ENCODE measurements at places on chromosomes 13 and 19.

DNA sequence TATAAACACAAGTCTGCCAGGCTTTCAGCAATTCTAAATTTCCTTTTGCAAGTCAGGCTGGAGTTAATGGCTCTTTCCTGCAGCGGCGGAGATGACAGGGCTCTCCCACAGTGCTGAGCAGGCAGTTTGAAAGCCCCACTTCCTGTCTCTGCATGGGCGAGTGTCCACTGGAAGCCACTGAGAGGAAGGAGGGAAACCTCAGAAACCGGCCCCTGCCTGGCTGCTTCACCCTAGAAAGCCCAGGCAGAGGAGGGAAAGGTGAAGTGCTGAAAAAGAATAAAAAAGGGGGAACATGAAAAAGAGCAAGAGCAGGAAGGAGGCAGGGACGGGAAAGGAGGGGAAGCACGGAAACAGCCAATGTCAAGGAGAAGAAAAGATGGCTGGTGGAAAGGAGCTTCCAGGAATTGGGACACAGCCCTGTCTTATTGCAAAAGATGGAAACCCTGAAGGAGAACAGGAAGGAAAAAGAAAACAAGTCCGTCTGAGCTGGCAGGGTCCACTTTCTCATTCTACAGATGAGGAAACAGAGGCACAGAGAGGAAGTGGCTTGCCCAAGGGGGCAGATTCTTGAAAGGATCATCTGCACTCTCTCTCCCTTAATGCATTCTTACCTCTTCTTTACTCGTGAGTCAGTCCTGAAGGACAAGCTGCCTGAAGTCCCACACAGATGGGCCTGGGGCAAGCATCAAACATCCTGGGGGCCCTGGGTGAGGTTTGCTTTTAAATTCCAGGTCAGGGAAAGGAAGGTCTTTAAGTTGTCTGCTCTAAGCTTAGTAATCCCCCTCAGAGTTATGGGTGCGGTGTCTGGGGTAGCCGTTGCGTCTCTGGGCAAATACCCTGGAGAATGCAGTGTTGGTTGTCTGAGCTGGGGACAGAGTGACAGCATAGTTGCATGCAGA, 38.8 kb upstream of the ALOX5AP start:
- DNase-seq = peak; percentile 2

DNA sequence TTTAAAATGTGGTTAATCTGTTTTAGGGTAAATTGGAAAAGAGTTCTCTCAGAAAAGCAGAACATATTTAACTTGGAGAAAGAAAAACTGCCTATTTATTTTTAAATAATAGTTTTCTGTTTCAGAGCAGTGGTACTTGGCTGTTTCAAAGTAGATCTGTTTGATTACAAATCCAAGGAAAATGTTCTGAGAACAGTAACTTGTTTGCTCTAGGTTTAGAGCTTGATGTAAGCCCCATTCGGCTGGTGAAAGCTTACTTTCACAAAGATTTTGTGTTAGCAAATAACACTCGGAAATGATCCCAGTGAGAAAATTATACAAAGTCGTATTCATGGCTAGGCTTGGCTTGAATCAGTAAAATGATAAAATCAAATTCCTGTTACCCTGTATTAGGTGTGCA, 395.8 kb upstream of the GPC6 start:
- no peak for DNase-seq

- DNase-seq = no peak
Measured at GRCh38 chr13:107907065-107907805, 308.1 kb downstream of the LIG4 start.

- peak; percentile 79 for DNase-seq
Measured at GRCh38 chr13:76799696-76800095, 86.5 kb downstream of the KCTD12 start.

- no peak for DNase-seq
Measured at GRCh38 chr19:44666852-44667556, 4.3 kb upstream of the CEACAM19 start.

DNA sequence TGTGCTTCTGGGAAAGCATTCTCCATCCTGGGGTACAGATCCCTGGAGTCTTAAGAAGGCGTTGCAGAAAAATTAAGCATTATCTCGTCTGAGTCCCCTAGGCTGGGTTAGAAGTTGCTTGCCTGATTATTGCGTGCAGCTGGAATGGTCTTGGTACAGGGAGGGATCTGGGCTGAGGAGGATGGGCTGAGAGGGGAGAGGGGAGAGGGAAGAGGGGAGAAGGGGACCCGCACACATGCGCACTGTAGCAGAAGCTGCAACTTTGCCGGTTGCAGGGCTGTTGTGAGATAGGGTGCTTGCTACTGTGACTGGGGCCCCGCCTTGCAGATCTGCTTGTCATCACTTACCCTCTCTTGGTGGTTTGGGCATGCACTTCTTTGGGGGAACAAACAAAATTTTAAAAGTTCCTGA, 316.8 kb downstream of the DLEU7 start:
- DNase-seq = no peak

DNA sequence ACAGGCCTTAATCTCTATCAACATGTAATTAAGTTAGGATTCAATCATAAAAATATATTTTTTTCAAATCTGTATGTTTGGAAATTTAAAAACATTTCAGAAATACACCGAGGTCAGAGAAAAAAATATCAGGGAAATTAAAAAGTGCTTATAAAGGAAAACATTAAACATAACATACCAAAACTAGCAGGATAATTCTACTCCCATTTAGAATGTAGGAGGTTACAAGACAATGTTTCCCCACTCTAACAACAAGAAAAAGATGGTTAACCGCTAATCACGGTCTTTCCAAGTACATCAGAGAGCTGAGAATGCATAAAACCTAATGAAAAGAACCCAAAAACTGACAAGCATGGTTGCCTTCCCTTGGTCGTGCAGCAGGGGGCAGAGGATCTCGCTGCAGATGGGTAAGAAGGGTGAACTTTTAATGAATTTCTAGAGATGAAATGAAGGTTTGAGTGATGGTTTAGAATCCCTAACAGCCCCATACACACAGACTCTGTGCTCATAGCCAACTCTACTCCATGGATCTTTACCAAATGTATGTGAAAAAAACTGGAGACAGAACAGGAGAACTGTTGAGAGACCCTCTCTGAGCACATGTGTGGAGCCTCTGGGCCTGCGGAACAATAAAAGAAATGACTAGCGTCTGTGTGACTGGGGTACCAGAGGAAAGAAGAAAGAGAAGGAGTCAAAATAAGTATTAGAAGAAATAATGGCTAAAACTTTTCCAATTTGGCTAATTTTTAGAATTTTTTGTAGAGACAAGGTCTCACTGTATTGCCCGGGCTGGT, 51.3 kb upstream of the LSM14A start:
- no peak for DNase-seq

- DNase-seq = no peak
Measured at GRCh38 chr13:33550885-33551284, 265.3 kb upstream of the STARD13 start.

GRCh38 chr19:2338055-2338615, 9.7 kb downstream of the SPPL2B start:
- DNase-seq = no peak

DNA sequence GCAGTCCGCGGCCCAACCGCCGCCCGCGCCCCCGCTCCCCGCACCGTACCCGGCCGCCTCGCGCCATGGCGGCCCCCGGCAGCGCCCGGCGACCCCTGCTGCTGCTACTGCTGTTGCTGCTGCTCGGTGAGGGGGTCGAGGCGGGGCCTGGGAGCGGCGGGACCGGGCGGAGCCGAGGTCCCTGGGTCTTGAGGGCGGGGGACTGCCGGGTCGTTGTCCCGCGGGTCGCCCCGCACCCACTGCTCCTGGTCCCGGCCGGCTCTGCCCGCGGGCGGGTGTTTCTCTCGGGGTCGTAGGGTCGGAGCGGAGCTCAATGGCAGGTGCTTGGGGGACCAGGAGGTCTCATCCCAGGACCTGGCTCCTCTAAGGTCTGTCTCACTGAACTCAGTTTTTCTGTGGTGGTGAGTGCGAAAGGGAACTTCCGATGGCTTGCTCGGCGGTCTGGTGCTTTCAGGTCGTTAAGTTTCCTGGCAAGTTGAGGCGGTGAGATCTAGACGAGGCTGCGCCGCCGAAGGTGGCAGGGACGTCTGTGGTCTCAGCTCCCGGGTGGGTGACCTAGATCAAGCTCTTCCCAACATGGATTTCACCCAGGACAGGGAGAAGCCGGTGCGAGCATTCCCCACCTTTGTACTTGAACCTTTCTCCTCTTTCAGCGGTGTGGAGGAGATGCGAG, 467 bp downstream of the LAMP1 start:
- DNase-seq = no peak

DNA sequence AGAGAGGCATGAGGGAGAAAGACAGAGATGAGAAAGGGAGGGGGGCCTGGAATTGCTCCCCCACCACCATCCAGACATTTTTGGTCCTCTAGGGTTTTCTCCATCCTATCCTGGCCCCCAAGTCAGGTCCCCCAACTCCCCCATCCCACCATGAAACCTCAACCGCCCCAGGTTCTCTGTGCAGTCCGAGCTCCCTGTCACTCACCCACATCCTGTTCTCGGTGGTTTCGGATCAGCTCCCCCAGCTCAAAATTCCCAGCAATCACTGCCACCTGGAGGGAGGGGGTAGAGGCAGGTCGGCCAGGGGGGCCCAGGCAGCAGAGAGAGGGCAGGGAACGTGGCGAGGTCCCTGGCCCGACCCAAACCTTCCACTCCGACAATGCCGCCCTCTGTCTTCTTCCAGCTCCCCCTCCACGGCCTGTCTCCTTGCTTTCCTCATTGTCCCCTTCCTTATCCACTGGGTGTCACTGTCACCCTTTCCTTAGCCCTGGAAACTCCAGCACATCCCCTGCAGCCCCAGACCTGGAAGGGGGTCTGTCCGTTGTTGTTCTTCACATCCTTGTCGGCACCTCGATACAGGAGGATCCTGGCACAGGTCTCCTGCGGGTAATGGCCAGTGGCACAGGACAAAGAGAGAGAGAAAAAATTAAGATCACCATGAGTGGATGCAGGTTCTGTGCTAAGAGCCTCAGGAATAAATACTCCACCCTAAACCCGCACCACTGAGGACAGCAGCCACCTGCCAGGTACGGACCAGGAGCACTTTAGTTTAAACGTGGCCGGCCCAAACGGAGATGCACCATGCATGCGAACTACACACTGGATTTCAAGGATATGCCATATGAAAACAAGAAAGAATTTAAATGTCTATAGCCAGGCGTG, 15.4 kb downstream of the SHANK1 start:
- no peak for DNase-seq
